ENCODE measurements at places on chromosomes 12 and 14. TPM values are rescaled to one million over a fixed set of nuclear protein-coding genes. Genes with fewer than 3 reads are reported as not detected.

Gene SIX1
- total RNA-seq = 3.3 TPM

Gene EXOC3L4
- total RNA-seq = not detected

Gene GPD1
- total RNA-seq = 0.37 TPM

Gene IFI27
- total RNA-seq = 29.0 TPM

Gene LYZ
- not detected for total RNA-seq

Gene SERPINA3
- 0.20 TPM for total RNA-seq

Gene CATSPERB
- total RNA-seq = under 0.01 TPM

Gene TAS2R46
- 2.2 TPM for total RNA-seq

Gene SMIM41
- total RNA-seq = 0.20 TPM

Gene SLC35F4
- total RNA-seq = not detected

Gene AQP2
- total RNA-seq = not detected

Gene TAS2R19
- 5.5 TPM for total RNA-seq

Gene AKAP3
- 1.1 TPM for total RNA-seq

Gene MAP3K9
- under 0.01 TPM for total RNA-seq

Gene PSMD9
- 46.5 TPM for total RNA-seq

Gene KRT83
- not detected for total RNA-seq

Gene TMTC2
- 3.3 TPM for total RNA-seq

Gene ESR2
- not detected for total RNA-seq

Gene PDE3A
- 0.39 TPM for total RNA-seq

Gene CHST11
- 9.2 TPM for total RNA-seq

Gene KRT3
- not detected for total RNA-seq

Gene GALNT9
- 0.39 TPM for total RNA-seq

Gene RAB2B
- 12.1 TPM for total RNA-seq
